Stimulated activated CD4-positive, alpha-beta T cell treated with anti-CD3 and anti-CD28 coated beads, Interleukin-12 subunit alpha, Interleukin-12 subunit beta, amount 100 ng/mL, for 24 hours (primary cell): ENCODE measurements at places on chromosomes 3 and 15.

GRCh38 chr3:198062068-198062465 is 102.0 kb downstream of the LMLN start:
- no peak for DNase-seq

DNA sequence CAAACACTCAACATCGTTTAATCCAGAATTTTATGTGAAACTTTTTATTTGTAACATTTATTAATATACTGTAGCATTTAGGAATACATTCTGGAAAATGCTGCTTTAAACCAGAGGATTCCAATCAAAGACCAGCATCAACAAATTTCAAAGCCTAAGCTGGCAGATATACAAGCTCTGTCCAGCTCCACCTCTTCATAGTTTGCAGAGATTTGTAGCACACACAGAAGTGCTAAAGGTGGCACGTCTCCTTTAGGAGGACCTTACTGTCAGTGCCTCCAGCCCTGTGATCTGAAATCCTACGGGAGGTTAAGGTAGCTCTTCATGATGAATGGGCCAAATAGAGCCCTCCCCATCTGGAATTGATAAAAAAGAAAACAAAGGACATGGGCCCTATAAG is 329.7 kb upstream of the NECTIN3 start:
- DNase-seq: no peak

- DNase-seq: no peak
Measured at GRCh38 chr3:63429905-63430304, 151.8 kb downstream of the SYNPR start.

DNA sequence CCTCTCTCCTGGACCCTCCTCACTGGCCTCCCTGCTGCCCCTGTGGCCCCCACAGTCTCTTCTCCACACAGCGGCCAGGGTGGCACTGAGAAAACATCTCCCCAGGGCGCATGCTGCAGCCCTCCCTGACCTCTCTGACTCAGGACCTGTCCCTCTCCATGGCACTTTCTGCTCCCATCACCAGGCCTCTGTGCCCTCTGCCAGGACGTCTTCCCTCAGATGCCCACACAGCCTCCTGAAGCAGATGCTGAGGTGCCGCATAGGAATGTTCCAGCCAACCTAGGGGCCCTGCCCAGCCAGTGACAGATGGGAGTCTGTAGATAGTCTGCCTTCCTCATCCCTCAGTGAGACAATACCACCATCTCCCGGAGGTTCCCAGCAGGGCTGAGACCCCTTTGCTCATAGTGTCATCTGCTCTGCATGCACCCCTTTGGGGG is 8.7 kb downstream of the MYL3 start:
- no peak for DNase-seq

GRCh38 chr15:66496951-66497501 is 536 bp downstream of the SNAPC5 start:
- DNase-seq: no peak

DNA sequence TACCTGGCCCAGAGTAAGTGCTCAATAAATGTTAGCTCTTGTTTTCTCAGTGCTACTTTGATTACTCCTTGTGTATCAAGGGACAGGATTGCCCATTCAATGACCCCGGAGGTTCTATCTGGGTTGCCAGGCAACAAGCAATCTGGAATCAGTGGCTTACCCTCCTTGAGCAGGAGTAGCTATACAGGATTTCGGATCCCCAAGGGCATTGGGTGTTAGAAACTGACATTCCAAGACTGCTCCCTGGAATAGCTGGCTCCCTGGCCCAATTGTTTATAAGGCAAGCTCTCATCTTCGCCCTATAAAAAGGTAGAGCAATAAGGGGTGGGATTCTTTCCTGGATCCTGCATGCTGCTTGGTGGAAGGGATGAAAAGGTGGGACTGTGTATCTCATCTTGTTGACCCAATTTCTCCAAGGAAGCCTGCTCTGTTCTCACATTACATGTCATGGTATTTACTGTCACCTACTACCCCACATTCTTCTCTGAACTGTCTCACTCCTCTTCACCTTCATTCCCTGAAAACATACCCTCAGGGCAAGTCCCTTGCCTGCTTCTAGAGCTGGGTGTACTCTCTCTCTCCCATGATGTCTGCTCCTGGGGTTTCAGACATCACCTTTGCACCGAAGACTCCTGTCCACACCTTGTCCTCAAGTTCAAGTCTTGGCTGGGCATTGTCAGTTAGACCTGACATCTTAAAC is 26.4 kb upstream of the SCN10A start:
- DNase-seq: no peak

DNA sequence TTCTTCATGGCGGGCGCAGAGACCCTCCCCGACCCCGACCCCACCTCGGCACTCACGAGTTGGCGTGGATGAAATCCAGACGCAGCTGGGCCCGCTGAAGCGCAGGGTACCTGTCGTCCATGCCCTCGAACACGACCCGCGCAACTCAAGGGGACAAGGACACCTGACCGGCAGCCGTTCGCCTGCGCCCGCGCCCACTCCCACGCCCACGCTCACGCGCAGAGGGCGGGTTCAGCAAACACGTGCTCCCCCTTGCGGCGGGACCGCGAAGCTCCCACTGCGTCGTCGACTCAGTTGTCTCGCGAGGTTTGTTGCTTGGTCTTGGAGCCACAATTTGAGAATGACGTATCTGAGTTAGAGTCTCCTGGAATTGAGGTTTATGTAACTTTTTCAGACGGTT is at the start of gene MORC1:
Gene MORC1 (minus strand): TSS at position 196 of the 400 bp plus-strand sequence. CDS start 75 bp downstream, at position 121.
- DNase-seq: no peak

DNA sequence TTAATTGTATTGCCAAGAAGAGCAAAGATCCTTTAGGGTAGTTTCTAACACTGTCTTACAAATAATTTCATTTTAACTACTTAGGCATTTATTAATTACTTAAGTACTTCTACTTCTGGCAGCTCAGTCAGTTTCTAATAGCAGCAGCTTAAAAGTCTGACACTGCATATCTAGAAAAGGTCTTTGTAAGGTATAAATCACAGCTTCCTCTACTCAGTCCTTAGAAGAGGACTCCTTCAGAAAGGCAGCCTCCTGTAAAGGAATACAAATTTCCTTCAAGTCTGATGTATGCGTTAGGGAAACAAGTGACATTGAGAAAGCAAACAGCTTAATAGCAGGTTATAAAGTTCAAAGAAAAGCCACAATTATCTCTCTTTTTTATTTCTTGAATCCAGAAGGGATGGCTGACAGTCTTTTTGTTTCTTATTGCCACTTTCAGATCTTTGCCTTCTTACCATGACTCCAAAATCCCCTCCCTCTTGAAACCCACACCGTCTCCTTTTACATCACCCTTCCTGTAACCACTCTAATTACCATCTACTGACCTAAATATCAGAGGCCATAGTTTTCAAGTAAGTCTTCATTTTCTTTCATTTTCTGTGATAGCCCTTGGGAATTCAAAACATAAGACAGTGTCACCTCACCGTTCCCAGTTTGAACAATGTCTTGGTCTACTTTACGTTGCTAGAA is 109.5 kb downstream of the CGGBP1 start:
- DNase-seq: no peak

DNA sequence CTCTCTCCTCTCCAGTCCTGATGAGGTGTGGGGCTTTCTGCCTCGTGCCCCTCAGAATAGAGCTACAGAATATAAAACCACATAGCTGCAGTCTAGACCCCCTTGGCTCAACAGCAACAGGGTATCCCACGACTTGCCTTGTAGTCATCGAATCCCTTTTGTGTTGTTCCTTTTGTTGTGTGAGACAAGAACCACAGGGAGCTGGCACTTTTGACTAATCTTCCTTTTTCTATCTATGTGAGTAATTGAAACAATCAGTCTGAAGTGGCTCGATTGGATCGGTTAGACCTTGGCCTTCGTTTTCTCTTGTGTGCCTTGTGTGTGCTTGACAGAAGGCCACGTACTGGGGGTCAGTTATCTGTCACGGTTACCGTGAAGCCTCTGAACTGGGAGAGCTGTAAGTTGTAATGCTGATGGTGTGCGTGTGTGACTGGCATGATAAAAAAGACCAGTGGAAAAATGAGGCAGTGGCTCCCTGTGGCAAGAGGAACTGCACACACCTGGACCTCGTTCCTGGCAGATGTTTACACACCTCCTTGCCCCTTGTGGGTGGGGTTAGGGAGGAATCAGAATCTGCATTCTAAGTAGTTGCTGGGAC is 23.2 kb upstream of the IQCF6 start:
- DNase-seq: no peak

GRCh38 chr3:138389144-138389601 is 40.8 kb downstream of the MRAS start:
- DNase-seq: no peak

- no peak for DNase-seq
Measured at GRCh38 chr15:29233566-29233965, 36.1 kb downstream of the NSMCE3 start.

GRCh38 chr3:158658889-158659288 is 13.6 kb downstream of the LXN start:
- DNase-seq: no peak

- DNase-seq: no peak
Measured at GRCh38 chr15:90141646-90142045, 39.4 kb upstream of the IDH2 start.

GRCh38 chr3:445960-446359 is 249.4 kb downstream of the CHL1 start:
- DNase-seq: no peak
